ENCODE measurements at places on chromosomes 13 and 19.

GRCh38 chr19:3838661-3839060 is 30.2 kb downstream of the ZFR2 start:
- DNase-seq, result no peak

GRCh38 chr13:43441464-43441863 is 345.3 kb downstream of the ENOX1 start:
- DNase-seq, result no peak

- peak; percentile 56 for DNase-seq
Measured at GRCh38 chr19:9793071-9793591, 24.6 kb upstream of the ZNF846 start.

DNA sequence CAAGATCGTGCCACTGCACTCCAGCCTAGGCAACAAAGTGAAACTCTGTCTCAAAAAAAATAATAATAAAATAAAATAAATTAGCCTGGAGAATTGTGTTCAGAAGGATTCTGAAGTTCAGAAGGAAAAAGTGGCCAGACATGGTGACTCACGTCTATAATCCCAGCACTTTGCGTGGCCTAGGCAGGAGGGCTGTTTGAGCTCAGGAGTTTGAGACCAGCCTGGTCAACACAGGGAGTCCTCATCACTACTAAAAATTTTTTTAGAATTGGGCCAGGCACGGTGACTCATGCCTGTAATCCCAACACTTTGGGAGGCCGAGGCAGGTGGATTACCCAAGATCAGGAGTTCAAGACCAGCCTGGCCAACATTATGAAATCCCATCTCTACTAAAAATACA is 6.0 kb downstream of the RDH8 start:
- DNase-seq, result no peak

DNA sequence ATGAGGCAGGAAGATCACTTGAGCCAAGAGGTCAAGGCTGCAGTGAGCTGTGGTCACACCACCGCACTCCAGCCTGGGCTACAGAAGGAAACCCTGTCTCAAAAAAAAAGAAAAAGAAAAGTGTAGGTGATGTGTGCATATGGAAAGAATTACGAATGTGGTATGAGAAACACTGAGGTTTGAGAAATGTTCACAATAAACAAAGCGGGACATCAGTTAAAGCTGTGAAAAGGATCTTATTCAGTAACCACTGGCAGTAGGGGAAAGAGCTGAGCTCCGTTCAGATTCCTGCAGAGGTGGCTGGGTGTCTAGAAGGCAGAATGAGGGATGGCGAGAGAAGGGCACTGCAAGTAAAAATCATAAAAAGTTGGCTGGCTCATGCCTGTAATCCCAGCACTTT is 4.1 kb upstream of the IGSF23 start:
- DNase-seq, result no peak

DNA sequence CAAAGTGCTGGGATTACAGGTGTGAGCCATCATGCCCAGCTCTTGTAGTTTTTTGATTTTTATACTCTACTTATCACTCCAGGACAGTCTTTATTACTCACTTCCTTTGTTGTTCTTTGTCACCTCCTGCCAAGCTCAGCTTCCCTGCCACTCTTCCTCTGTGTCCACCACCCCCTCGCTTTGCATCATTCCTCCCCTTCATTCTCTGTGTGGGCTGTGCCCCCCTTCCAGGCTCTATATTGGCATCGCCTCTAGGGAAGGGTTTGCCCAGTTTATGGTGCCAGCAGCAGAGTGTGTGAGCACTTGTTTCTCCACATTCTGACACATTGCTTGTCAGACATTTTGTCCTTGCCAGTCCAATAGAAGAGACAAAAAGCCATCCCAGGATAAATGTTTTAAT is 15.1 kb downstream of the ZNF302 start:
- DNase-seq, result no peak

- no peak for DNase-seq
Measured at GRCh38 chr13:95541308-95541707, 11.2 kb upstream of the CLDN10 start.

DNA sequence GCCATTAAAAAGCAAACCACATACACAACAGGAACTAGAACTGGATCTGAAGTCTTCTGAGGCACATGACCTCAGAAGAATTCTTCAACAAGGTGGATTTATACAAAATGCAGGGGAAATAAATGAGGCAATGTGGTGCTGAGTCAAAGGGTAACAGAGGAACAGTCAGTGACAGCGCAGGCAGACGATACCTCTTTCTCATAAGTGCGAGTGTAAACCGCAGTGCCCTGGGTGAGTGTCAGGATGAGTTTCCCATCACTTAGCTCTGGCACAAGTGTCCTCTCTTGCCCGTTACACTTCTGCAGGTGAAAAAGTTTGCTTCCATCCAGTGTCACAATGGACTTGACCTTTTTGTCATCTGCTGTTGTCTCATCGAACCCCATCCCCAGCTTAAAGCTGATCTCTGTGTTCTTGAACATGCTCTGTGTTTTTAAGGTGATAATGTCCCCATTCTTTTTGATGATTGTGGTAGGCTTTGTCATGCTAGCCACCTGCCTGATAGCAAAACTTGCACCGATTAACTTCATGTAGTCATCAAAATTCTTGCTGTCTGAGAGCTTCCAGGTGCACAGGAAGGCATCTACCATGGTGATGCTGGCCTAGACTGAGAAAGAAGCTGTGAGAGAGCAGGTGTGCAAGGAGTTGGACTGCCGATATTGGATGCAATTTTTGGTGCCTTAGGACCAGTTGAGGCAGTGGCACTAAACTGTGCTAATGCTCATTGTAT is 97.3 kb downstream of the AKAP11 start:
- DNase-seq, result no peak

GRCh38 chr19:5152767-5153532 is 184.0 kb downstream of the KDM4B start:
- no peak for DNase-seq

- no peak for DNase-seq
Measured at GRCh38 chr19:18742838-18743783, 48.0 kb downstream of the COMP start.

GRCh38 chr19:15123031-15123890 is 16.1 kb downstream of the SYDE1 start:
- DNase-seq, result no peak

- no peak for DNase-seq
Measured at GRCh38 chr19:42191855-42192254, 25.6 kb downstream of the DEDD2 start.

DNA sequence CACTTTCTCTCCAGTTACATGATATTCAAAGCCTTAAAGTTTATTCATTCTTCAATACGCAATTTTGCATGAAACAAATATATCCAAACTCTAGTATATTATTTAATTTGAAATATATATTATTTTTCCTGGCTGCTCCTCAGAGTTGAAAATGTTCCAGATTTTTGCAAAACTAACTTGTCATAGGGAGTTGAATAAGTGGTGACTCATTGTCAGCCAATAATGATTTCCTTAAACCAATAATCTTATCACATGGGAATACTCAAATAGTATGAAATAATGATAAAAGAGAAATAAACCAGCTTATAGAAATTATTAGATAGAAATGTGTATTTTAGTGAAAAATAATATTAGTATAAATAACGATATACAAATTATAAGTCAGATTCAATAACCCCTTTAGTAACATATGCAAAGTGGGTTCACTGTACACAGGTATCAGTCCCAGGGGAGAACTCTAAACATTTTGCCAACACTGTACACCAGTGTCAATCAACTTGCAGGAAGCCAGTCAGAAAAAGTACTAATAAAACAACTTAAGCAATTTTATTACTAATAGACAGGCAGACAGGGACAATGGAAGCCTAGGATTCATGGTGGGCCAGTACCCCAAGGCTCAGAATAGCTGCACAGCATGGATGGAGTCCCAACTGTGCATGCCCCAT is 222.6 kb upstream of the KLHL1 start:
- DNase-seq, result no peak

DNA sequence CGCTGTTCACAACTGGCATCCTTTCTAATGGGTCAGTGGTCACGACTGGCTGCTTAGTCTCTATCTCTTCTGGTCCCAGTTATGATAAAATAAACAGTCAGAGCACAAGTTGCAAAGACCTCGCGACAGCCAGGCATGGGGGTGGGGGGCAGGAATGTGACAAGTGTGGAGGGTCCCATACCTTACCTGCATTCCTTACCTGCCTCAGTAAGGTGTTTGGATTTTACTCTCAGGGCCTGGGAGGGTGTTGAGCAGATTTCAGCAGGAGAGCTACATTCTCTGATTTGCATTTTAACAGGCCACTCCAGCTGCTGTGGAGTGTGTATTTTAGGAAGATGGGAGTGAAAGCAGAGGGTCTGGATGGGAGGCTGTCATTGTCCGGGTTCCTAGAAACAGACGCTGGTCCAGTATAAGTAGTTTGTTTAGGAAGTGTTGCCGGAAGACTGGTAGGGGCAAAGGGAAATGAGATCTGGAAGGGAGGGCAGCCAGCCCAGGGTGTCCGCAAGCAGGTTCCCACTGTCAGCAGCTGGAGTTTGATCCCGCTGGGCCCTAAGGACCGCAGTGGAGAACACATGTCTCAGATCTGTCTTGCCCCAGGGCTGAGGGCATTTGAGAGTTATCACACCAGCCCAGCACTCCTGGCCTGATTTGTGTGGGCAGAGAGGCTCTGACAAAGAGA is 920.0 kb downstream of the UQCRFS1 start:
- no peak for DNase-seq

- no peak for DNase-seq
Measured at GRCh38 chr19:45471931-45472562, 4.3 kb downstream of the FOSB start.

GRCh38 chr13:108987517-108987916 is 358.1 kb downstream of the MYO16 start:
- peak; percentile 23 for DNase-seq

DNA sequence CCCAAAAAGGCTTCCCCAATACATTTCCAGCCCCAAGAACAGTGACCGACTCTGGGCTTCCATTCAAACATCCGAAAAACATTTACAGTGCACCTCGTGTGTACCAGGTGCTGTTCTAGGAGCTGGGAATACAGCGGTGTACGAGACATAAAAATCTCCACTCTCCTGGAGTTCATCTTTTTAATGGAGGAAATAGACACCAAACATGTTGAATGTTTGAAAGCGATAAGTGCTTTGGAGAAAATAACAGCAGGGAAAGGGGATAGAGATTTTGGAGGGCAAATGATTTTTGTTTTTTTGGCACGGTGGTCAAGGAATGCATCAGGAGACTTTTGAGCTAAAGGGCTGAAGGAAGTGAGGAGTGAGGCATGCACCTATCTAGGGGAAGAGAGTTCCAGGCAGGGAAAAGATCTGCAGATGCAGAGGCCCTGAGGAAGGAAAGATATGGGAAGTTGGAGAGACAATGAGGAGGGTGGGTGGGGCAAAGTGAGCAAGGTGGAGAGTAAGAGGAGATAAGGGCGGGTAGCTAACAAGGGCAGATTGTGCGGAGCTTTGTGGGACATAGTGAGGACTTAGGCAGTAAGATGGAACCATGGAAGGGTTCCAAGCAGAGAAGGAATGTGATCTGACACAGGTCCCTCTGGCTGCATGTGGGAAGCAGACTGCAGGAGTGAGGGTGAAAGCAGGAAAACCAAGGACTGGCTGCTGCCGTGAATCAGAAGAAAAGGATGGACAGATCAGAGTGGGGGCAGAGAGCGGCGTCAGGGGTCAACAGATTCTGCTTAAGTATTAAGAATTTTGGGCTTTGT is 703 bp upstream of the FBL start:
- DNase-seq, result no peak

- peak; percentile 88 for DNase-seq
Measured at GRCh38 chr19:50414864-50415660, 3.7 kb upstream of the SPIB start.

GRCh38 chr19:19510432-19510831 is 4.9 kb downstream of the TSSK6 start:
- DNase-seq, result peak; percentile 28

DNA sequence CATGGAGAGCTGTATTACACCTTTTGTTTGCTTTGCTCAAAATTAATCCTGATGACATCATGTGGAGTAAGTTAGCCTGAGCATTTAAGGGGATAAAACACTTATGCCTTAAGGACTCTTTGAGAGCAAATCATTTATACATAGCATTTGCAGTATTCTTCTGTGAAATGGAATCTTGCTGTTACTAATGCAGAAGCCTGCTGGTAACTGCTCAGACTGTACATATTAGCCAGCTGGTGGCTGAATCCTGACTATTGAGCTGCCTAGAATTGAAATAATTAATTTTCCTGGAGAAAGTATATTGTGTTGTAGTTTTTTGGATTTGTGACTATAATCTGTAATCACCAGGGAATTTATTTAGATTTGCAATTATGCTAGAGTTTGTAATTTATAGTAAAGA is 363.2 kb downstream of the GPC6 start:
- no peak for DNase-seq

DNA sequence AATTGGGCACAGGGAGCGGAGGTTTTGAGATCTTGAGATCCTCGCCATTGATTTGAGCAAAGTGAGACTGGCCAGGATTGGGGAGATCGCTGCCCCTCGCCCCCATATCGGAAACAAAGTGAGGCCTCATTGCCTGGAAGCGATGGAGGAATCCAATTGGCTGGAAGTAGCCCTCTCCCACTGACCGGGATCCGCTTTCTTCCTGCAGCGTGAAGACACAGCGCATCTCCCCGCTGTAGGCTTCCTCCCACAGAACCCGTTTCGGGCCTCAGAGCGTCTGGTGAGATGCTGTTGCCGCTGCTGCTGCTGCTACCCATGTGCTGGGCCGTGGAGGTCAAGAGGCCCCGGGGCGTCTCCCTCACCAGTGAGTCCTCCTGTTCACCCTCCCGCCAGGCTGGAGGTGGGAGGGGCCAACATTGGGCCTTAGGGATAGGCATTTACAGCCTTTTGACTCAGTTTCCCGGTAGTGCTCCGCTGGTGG is 438 bp downstream of the PRKCSH start:
- peak; percentile 49 for DNase-seq

- DNase-seq, result no peak
Measured at GRCh38 chr19:18587962-18588610, 512 bp upstream of the REX1BD start.

DNA sequence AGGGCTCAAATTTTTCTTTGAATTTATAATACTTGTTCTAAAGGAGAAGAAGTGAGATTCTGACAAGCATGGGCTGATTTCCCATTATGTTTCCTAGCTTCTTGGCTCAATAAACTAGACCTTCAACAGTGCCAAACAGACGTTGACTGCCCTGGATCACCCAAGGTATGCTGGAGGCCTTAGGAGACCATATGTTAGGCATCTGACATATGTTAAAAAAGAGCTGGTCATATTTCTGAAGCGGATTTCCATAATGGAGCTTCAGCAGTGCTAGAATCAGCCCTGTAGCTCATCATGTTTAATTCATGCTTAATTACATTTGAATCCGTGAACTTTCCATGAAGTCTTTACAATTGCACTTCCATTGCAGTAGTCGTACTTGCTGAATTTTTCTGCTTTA is 653.3 kb downstream of the DIAPH3 start:
- DNase-seq, result no peak
